Cardiac muscle cell (in vitro differentiated cells and primary cell): ENCODE measurements at places on chromosomes 2 and 18.

DNA sequence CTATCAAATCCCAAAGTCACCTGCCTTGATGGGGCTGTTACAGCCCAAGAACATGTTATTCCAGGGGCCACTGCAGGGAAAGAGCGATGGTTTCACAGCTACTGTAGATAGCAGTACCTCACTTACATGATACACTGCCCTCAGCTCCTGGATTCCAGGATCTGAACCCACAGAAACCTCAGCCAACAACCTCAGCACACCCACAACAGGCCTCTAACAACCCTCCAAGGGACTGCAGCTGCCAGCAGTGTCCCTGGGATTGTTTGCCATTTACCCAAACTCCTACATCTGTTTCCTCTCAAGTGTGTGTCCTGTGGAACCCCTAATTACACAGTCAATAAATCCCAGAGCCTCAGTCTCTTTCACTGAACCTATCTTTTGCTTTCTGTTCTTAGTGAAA lies 28.2 kb downstream of the OSBPL1A start:
- no peak for DNase-seq

GRCh38 chr2:217930761-217931563 lies 71.8 kb downstream of the TNS1 start:
- no peak for DNase-seq

GRCh38 chr2:29420999-29421782 lies 306.0 kb downstream of the CLIP4 start:
- DNase-seq = peak; percentile 42

DNA sequence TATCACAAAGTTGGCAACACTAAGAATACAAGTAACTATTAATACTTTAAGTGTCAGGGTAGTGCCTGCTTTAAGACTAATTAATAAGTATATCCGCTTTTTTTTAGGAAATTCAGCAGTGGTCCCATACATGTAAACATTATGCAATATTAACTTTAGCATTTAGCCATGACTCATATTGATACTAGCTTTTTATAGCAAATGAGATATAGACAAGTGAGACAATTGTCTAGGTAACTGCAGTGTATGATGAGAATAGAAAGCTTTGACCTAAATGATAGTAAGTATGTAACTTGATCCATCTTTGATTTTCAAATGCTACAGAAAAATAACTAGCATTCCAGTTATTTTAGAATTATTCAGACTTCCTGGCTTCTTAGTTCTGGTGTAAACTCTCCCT lies 27.4 kb upstream of the VRK2 start:
- no peak for DNase-seq

DNA sequence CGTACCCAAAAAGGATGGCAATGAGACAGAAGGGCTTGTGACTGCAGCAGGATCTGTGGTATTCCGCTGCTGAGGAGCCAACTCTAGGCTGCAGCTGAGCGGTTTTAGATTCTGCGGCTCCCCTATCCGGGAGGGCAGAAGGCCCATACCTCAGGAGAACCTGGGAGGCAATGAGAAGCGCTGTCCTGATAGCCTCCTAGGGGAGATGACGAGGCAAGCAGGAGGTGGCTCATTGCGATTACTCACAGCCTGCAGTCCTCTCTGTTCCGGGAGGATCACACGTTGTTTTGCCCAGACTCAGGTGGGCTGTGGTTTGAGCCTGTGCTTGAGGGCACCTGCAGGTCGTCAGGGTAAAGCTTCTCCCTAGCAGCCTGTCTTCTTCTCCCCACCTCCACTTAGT lies 65.1 kb downstream of the COA5 start:
- no peak for DNase-seq

DNA sequence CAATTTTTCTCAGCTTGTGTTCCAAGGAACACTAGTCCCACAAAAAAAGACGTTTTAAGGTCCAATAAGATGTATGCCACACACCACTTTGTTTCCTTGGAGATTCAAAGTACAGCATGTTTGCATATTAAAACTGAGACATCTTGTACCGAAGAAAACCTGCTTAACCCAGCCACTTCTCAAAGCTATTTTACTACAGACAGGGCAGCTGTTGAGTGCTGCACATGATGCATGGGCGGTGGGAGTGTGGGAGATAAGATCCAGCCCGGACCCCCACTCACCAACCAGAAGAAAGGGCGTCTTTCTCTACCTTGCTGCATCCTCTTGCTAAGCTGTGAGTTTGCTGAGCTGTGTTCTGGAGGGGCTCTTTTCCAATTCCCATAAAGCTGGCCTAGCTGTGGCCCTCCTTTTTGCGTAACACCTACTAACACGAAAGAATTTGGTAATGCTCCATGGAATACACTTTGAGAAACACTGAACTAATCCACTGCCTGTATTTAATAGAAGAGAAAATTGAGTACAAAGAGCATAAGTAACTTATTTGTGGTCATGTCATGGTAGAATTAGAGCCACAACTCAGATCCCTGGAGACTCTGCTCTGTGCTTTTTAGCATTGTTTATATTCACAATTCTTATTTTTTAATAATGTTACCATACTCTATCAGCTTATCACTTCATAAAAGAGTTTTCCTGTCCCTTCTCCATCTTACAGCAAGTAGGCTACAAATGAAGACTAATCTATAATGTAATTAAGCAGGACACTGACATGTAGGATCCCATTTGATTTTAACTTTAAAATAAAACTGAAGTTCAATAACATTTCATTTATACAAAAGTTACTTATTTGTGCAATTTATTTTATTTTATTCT lies 90.0 kb downstream of the PLEKHM3 start:
- DNase-seq = peak; percentile 12

DNA sequence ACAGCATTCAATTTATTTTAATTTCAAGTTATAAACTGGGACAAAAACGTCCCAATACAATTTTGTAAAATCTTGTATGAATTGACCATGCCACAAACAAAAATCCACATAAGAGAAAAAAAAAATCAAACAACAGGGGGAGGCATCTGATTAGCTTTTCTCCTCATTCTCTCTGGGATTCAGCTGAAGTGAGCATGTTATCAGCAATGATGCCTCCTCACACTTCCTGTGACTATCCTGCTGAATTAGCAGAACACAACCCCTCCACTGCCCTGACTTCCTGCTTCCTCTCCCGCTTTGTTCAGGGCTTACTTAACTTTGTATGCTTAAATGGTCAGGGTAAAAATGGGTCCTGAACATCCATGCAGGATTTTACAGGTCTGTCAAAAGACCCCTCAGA lies 132.2 kb upstream of the ITGB6 start:
- DNase-seq = peak; percentile 72
